ENCODE measurements at places on chromosomes 4 and X.

- DNase-seq, result no peak
Observed at GRCh38 chr4:72994670-72995069, 74.8 kb downstream of the COX18 start.

DNA sequence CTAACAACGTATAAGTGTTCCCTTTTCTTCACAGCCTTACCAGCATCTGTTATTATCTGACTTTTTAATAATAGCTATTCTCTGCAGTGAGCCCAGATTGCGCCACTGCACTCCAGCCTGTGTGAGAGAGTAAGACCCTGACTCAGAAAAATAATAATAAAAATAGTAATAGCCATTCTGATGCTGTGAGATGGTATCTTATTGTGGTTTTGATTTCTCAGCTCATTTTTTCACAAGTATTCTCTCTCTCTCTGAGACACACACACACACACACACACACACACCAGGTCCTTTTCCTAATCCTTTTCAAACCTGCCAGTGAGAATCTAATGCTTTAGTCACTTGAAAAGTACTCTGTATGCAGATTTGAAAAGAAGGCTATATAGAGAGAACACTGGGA is 89.8 kb downstream of the CHIC2 start:
- DNase-seq, result no peak

DNA sequence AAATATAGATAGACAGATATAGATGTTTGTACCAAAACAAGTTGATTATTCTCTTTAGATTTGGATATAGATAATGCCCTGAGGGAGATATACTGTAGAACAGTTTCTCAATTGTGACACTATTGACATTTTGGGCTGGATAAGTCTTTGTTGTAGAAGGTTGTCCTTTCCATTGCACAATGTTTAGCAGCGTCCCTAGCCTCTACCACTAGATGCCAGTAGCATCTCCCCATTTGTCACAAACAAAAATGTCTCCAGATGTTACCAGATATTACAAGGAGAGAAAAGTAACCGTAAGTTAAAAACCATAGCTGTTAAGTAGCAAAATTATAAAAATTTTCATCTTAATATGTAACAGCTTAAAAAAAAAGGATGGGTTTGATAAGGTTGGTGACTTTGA is 2595.3 kb downstream of the ARAP2 start:
- DNase-seq, result no peak

DNA sequence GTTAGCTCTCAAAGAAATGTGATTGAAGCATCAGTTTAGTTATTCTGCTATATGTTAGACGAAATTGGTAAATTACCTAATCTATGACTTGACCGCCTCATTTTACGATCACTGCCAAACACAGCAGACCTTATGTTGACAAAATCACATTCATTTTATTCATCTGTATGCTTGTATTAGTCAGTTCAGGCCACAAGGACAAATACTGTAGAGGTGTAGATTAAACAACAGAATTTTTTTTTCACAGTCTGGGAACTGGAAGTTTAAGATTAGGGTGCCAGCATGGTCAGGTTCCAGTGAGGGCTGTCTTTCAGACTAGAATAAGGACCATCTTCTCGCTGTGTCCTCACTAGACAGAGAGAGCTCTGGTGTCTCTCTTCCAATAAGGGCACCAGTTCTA is 177.1 kb downstream of the NWD2 start:
- no peak for DNase-seq

DNA sequence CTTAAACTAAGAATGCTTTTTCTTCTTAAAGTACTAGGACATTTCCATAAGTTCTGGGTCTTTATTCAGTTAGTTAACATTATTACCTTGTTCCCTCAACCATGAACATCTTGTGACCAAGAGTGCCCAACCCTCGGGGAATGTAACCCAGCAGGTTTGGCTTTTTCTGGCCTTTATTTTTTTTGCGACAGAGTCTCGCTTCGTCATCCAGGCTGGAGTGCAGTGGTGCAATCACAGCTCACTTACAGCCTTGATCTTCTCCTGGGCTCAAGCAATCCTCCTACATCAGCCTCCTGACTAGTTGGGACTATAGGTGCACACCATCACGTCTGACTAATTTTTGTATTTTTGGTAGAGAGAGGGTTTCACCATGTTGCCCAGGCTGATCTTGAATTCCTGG is 65.1 kb downstream of the USP11 start:
- no peak for DNase-seq

DNA sequence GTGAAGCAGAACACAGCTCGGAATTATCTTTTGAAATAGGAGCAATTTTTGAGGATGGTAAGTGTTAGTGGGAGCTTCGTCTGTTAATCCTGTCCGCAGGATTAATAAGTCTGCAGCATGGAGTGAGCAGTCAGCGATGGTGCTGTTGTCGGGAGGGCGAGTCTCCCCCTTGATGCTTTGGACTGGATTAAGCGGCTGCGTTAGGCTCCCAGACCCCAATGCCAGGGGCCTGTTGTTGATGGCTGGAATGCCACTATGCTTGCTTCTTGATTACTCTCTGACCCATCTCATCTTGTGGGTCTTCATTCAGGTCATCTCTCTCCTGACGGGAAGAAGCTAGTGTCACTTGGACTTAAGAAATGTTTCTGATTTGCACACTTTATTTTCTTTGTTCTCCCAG is 332.6 kb downstream of the ARHGAP10 start:
- no peak for DNase-seq

GRCh38 chr4:88144048-88144447 is 14.4 kb downstream of the ABCG2 start:
- no peak for DNase-seq

GRCh38 chrX:7462110-7462509 is 314.2 kb upstream of the PUDP start:
- DNase-seq, result no peak

GRCh38 chrX:10926404-10926803 is 184.7 kb upstream of the HCCS start:
- DNase-seq, result no peak

- no peak for DNase-seq
Observed at GRCh38 chr4:38923746-38924145, 56.1 kb downstream of the FAM114A1 start.

DNA sequence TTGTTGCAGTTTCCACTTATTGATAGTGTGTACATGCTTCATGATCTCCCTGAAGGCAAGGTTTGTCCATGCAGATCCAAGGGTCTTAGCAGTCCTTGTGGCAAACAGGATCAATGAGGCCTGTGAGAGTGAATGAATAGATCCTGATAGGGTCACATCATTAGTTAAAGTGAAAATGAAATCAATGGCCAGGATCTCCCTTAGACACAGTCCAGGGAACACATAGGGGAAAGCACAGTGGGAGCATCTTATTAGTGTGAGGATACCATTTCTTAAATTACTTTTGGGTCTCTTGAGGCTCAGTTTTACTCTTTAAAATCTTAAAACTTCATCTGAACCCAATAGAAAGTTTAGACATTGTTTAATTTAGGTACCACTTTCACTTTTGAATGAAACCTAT is 59.3 kb downstream of the ARHGAP6 start:
- no peak for DNase-seq

DNA sequence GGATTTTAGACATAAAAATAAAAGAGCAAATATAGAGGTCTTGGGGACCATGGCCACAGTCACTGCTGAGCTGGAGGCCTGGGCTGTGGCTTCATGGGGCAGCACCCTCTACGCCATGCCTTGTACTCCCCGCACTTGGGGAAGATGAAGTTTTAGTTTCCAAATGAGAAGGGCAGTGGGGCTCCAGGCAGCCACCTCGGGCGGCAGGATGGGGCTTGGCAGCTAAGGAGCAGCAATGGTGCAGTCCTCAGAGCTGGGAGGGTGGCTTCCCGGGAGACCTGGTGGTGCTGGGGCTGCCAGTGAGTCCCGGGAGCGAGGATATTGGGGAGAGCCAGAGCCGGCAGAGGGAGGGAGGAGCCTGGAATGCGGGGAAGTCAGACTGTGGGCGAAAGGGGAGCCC is 2.4 kb downstream of the CXCR3 start:
- DNase-seq, result no peak

DNA sequence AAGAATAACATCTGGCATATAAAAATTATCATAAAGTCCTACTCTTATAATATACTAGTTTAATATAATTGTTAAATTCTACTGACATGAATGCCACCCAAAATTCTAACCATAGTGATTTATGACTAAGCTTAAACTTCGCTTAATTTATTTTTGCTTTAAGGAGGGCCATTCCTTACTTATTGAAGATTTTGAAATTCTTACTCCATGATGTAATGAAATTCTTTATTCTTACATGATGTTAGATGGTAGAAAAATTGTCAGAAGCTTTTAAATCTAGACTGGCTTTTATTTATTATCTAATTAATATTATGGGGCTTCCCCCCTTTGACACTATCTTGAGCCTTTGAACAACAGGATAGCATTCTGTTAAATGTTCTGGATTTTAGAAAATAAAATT is 19.5 kb upstream of the SUPT20HL2 start:
- no peak for DNase-seq

GRCh38 chr4:78496021-78496643 is 55.4 kb upstream of the ANXA3 start:
- no peak for DNase-seq

- no peak for DNase-seq
Observed at GRCh38 chr4:1544861-1545281, 138.6 kb upstream of the NKX1-1 start.

DNA sequence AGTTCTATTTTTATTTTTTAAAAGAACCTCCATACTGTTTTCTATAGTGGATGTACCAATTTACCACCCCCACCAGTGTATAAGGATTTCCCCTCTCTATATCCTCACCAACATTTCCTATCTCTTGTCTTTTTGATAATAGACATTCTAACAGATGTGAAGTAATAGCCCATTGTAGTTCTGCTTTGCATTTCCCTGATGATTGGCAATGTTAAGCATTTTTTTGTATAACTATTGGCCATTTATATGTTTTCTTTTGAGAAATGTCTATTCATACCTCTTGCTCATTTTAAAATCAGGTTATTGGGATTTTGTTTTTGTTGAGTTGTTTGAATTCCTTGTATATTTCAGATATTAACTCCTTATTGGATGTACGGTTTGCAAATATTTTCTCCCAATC is 251.1 kb upstream of the HTR2C start:
- DNase-seq, result no peak

DNA sequence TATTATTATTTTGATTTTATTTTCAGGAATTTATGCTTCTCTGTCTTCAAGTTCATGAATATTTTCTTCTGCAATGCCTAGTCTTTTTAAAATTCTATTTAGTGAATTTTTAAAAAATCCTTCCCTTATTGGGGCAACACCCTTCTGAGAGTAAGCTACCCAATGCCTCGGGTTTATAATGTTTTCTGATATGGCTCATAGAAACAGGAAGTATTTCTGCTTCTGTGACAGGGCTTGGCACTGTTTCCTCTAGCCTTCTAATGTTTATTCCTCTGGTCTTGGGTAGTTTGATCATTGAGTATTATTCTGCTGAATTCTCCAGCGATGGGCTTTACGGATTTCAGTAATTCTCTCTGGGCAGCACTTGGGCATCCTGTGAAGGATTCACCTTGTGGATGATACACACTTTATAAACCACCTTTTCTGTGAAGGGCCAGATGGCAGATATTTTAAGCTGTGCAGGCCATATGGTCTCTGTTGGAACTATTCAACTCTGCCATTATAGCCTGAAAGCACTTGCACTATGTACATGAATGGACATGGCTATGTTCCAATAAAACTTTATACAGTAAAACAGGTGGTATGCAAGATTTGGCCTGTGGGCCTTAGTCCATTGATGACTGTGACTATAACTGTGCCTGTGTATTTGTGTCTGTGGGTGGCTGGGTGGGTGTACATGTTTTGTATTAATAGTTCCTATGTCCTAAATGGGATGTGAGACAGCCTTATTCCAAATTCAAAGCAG is 95.9 kb upstream of the FAT1 start:
- DNase-seq, result no peak

DNA sequence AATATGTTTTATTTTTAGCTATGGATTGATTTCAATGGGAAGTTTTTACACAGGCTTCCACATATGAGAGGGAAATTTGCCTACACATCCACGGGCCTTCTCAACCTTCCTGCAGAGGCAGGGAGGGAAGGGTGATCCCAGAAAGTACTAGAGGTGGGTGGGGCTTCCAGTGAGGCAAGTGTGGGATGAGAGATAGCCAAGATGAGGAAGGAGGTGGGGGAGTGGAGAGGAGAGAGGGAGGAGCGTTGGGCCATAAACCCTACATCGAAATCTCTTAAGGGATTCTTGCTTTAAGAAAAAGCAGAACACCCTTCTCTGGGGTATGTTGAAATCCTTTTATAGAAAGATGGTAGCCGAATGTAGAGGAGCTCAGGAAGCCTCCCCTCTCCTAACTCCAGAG is 19.0 kb downstream of the NKX6-1 start:
- DNase-seq, result no peak

DNA sequence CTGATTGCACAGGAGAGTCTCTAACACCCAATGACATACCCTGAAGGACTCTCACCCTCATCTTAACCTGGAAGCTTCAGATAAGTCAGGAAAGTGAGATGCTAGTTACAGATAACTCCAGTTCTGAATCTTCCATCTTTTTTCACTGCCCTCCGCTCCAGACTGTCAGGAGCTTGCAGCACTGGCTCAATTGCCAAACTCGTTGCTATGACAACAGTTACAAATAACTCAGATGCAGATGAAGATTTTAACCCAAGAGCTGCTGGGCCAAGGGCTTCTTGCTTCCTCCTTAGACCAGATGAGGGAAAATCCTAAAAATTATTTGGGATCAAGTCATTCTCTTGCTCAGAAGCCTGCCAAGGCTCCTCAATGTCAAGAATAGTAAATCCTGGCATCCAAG is 109.1 kb upstream of the HUWE1 start:
- DNase-seq, result no peak

DNA sequence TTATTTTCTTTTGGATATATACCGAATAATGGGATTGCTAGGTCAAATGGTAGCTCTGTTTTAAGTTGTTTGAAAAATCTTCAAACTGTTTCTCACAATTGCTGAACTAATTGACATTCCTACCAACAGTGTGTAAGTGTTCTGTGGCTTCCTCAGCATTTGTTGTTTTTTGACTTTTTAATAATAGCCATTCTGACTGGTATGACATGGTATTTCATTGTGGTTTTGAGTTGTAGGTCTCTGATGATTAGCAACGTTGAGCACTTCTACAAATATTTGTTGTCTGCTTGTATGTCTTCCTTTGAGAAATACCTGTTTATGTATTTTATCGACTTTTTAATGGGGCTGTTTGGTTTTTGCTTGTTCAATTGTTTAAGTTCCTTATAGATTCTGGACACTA is 680.1 kb upstream of the GRIA3 start:
- DNase-seq, result no peak
